ENCODE measurements at places on chromosomes 2 and 18.

GRCh38 chr2:187689372-187689771 is 135.1 kb upstream of the TFPI start:
- DNase-seq = peak; percentile 3

GRCh38 chr2:214607051-214607450 is 196.2 kb downstream of the VWC2L start:
- no peak for DNase-seq

GRCh38 chr18:43079422-43079821 is 36.1 kb downstream of the RIT2 start:
- DNase-seq = no peak

DNA sequence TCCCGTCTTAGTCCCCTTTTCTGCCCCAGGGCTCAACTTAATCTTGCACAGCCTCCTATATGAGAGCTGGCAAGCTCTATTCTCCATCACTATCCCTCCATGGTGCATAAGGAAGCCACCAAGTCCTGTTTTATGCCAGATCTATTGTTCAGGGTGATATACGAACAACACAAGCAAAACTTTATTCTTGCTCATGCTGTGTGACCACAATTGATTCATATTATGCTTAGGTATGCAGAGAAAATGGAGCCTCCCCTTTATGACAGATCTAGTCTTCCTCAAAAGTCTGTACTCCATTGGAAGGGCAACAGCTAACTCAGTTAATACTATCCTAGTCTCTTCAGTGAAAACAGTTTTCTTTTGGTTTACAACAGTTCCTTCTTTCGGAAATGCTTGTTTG is 94.0 kb upstream of the STON1 start:
- no peak for DNase-seq

DNA sequence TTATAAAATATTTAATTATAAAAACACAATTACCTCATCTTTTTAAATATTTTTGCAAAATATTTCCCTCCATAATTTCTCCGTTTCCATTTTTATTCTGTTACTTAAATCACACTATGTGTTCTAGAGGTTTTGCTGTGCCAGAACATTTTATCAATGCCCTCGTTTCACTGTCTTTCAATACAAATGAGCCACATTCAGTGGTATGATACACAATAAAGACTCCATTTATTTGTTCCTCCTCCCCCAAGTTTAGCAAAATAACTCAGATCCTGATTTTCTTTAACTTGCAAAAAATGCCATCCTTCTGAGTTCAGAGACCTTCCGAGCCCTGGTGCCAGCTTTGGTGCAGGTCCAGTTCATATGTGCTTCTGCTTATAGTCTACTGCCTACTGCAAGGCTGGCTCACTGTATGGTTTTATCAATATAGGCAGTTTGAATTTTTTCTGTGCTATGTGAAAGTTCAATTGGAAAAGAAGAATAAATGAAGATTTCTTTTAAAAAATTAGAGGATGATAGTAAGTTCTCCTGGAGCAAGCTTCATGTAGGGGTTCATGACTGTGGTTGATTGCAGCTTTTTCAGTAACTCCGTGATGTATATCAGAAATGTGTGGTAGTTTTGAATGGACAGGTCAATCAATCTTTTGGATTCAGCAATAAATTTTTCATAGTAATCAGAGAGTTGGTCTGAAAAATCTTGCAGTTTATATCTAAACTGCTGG is 42.5 kb downstream of the APOB start:
- DNase-seq = no peak

GRCh38 chr2:158664987-158665386 is 130.1 kb upstream of the DAPL1 start:
- peak; percentile 32 for DNase-seq

DNA sequence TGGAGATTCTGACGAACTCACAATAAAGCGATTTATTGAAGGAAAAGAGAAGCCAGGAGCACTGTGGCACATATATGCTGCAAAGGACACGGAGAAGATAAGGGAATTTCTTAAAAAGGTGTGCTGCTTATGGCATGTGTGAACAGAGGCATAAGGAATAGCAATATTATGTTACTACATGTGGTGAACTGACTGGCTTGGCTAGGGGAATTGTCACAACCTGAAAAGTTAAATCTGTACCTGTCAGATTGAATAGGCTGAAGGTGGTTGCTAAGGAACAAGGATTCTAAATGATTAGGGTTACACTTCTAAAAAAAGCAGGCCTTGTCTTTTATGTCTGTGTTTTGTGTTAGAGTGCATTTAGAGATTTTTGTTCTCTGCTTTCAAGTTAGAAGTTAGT is 48.4 kb downstream of the KDM3A start:
- no peak for DNase-seq

DNA sequence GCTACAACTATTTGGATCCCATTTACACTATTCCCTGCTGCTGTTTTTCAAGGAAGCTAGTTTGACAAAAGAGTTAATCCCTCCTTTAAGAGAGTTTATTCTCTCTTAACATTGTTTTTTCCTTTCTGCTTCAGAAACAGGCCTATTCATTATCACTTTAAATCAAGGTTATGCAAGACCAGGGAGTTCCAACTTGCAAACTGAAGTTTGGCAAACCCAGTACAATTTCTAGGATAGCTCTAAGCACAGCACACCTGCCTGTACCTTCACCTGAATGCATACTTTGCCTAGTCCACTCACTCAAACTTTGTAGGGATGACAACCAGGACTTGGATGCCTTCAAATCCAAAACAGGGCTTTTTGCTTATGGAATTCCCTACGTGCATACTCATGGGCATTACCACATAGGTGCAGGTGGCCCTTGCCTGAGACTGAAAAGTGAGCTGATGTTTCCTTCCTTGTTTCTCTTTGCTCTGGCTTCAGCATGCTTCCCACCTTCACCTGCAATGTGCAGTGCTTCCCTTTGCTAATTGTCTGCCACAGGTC is 193.8 kb upstream of the MMADHC start:
- DNase-seq = no peak
